ENCODE measurements at places on chromosomes 3 and 15. TPM values are rescaled to one million over a fixed set of nuclear protein-coding genes. Genes with fewer than 3 reads are reported as not detected.
A peak's percentile ranks its signal among the peaks of the same experiment; 100 is the strongest.

MRAS gene
- total RNA-seq = 48.0 TPM

DNA sequence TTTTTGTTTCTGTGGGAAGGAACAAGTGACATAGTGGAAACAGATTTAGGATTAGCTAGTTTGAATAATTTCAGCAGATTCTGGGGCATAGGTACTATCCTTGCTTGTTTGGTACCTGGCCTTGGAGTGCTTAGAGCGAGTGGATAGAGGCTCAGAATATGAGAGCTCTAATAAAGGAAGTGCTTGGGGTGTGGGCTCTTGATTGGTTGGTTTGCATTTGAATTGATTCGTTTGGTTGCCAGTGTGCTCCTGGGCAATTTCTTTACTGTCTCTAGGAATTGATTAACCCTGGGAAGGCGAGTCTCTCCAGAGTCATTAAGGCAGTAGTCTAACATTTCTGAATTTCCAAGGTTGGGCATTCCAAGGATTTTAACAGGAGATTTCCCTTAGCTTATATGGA, 98.0 kb downstream of the DTWD1 start:
- no peak for DNase-seq

REC114 gene
- total RNA-seq = not detected

- DNase-seq = no peak
Observed at GRCh38 chr3:29536016-29536758, 255.3 kb downstream of the RBMS3 start.

LMOD3 gene
- total RNA-seq = 0.51 TPM

GRCh38 chr15:62793752-62794144, 248.8 kb upstream of the TPM1 start:
- no peak for DNase-seq

DNA sequence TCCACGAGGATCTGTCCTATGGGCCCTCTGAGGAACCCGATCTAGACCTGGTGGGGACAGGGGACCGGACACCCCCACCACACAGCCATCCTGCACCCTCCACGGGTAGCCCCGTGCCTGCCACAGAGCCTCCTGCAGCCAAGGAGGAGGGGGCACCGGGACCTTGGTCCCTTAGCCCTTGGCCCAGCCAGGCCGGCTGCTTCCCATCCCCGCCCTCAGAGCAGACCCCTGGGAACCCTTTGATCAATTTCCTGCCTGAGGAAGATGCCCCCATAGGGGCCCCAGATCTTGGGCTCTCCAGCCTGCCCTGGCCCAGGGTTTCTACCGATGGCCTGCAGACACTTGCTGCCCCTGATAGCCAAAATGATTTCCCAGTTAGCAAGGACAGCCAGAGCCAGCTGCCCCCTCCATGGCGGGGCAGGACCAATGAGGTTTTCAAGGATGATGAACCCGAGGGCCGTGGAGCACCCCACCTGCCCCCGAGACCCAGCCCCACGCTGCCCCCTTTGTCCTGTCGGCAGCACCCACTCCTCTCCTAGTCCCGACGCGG, 91.5 kb downstream of the TBC1D2B start:
- no peak for DNase-seq

GRCh38 chr15:59186501-59186900, 20.1 kb upstream of the LDHAL6B start:
- DNase-seq = peak; percentile 66

DNA sequence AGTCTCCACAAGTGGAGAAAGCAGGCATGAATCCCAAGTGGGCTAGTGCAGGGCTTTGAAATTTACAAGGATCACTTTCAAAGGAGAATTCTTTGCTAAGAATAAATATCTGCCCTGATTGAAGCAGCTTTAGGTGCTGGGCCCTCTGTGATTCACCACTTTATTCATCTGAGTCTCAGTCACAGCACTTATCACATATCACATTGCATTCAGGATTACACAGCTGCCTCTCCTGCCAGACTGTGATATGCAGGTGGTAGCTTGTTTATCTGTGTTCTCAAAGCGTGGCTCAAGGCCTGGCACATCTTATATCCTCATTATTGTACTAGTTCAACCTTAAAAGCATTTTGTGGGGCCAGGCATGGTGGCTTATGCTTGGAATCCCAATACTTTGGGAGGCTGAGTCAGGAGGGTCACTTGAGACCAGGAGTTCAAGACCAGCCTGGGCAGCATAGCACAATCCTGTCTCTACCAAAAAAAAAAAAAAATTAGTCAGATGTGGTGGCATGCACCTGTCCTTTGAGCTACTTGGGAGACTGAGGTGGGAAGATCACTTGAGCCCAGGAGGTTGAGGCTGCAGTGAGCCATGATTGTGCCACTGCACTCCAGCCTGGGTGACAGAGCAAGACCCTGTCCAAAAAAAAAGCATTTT, 156.9 kb upstream of the EIF1B start:
- DNase-seq = no peak

DNA sequence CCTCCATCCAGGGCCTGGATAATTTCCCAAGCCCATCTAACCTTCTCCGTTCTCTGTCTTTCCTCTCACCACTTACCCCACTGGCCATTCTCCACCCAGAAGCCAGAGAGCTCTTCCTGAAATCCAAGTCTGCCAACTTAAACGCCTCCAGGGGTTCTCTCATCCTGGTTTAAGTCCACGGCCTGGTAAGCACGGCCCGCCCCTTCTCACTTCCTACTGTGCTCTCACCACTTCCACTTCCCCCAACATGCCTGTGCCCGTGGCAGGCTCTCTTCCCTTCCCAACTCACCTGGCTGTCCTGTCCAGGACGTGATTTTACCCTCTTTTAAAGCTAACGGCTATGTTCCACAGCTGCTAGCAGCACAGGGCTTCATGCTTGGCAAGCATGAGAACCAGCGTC, 1.7 kb upstream of the CX3CR1 start:
- DNase-seq = no peak

- DNase-seq = no peak
Observed at GRCh38 chr15:57554063-57554811, 37.5 kb upstream of the MYZAP start.

DNA sequence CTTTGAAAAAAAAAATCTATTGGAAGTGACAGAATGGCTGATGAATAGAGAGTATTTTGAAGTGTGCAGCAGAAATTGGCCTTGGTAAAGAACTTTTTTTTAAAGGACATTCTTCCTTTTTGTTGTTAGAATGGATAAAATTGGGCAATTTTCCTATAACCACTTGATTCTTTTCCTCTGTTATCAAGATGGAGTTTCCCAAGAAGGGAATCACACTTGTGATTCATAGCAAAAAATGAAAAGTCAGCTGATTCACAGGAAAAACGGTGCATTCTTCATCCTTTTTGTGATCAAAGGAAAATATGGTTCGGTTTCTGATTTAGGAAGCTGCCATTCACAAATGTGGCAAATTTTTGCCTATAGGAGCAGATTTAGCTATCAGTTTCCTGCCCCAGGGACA, 486.8 kb downstream of the GBE1 start:
- DNase-seq = peak; percentile 69

DNA sequence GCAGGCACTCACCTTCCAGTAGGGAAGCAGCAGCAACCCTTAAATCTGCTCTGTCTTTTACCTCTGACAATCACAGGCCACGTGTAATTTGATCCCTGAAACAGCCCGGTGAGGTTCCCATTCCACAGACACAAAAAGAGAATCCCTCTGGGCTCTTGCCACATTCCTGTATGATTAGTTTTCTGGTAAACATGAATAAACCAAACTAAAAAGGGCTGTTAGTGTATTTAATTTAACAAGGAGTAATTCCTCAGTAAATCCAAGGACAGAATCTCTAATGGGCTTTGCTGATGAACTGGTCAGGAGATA, 186.9 kb downstream of the FAM43A start:
- peak; percentile 78 for DNase-seq

DNA sequence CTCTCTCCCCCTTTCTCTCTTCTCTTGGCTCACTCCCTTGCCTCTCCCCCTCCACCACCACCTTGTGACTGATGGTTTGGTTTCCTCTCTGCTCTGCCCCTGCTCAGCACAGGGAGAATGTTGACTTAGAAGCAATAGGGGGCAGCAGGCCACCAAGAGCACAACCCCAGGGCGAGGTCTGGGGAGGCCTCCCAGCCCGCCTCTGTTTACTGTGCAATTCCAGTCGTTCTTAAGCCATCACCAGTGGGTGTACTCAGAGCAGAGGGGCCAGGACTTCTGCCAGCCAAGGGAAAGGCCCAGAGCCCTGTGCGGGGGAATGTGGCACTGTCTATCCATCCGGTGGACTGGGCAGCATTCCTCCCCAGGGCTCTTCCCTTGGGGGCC, 5.7 kb upstream of the APEH start:
- DNase-seq = no peak

SOX14 gene
- not detected for total RNA-seq

DNA sequence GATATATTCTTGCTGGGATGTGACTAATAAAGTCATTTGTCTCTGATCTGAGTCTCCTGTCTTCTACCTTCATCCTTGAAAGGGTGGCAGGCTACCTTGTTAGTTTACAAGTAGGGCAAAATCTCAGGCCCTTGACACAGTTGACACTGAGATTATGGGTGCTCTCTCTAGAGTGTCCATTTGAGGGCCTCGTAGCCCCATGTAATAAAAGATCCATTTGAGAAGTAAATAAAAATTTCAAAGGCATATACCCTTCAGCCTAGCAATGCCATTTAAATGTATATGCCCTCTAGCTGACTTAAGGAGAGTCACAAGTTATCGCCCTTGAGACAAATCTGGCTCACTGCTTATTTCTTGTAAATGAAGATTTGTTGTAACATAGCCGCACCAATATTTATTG, 98.6 kb downstream of the TCF12 start:
- DNase-seq = peak; percentile 42

GOLGA8G gene
- not detected for total RNA-seq

DNA sequence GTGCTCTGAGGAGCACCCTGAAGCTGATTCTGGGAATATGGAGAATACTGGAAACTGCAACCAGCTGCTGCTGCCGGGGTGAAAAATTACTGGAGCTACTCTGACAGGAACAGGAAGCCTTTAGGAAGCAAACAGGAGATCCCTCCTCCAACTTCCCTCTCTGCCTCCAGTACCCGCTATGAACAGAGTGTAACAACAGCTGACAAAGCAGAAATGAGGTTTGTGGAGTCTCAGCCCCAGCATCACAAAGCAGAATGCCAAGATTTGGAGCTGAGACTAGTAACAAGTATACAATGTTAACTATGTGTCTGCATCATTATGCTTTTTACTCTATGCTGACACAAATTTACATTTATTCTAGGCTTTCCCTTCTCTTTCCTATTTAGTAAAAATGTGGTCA, 22.7 kb upstream of the PIAS1 start:
- DNase-seq = no peak

GRCh38 chr3:161149529-161149928, 44.4 kb upstream of the B3GALNT1 start:
- peak; percentile 71 for DNase-seq

GTF2A2 gene
- total RNA-seq = 44.7 TPM

GRCh38 chr15:90336705-90337141, 15.4 kb upstream of the ZNF774 start:
- peak; percentile 76 for DNase-seq

GRCh38 chr15:84685304-84685703, 27.3 kb upstream of the NMB start:
- peak; percentile 87 for DNase-seq

PLIN1 gene
- 0.51 TPM for total RNA-seq

DNA sequence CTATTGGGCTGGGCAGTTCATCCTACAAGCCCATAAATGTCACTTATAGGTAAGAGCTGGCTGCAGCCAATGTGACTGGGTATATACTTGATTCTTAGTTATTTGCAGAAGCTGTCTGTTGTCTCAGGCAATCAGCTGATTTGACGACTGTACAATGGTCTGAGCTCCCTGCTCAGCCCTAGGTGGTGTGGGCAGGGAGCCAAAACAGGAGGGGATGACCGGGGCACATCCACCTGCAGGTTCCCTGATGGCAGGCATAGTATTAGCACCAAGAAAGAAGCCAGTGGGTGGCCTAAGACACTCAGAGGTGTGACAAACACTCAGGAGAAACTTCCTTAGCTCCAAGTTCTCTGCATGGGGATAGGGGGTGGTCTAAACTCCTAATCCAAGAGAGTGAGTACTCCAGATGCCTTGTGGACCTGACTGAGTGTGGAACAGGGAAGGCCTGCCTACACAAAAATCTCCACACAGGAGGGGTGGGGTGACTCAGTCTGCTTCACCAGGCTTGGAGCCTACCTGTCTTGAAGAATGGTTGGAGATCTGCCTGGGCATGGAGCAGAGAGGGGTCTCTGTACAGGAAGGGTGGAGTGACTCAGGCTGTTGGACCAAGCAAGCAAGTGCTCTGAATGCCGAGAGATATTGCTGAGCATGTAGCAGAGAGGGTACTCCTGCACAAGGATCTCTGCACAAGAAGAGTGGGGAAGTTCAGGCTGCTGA, 690.4 kb upstream of the NAALADL2 start:
- DNase-seq = no peak

DNA sequence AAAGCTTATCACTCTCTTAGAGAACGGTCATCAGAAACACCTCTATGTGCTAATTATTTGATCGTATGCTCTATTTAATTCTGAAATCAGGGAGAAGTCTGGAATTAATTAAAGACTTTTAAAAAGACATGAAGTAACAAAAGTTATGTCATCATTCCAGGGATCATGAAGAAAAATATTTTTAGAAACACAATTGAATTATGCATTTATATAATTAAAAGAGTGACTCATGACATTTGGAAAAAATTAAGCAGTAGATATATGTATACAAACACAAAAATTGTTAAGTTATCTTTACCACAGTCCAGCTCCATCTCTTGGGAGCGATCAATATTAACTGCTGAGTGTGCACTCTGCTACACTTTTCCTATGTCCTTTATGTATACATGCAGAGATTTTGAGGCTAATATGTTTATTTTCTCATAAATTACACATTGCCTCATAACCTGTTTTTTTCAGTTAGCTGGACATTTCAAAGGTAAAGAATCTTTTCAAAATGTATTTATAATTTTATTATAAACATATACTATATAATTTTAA, 717.7 kb downstream of the GBE1 start:
- DNase-seq = no peak

DNA sequence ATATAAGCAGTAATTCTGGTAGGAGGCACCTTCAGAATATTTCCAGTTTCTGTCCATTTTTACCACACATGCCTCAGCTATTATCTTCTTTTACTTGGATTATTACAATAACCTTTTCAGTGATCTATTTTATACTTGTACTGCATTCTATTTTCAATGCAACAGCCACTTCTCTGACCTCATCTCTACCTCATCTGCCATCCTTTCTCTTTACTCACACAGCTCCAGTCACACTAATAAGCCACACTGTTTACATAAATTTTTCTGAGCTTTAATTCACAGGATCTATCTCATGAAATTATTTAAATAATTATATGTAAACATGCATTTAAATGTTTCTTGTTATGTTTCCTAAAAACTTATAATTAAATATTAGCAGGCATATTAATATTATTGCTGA, 47.3 kb upstream of the BCHE start:
- peak; percentile 29 for DNase-seq

SKOR1 gene
- total RNA-seq = 0.17 TPM

ABHD2 gene
- 84.9 TPM for total RNA-seq

DNA sequence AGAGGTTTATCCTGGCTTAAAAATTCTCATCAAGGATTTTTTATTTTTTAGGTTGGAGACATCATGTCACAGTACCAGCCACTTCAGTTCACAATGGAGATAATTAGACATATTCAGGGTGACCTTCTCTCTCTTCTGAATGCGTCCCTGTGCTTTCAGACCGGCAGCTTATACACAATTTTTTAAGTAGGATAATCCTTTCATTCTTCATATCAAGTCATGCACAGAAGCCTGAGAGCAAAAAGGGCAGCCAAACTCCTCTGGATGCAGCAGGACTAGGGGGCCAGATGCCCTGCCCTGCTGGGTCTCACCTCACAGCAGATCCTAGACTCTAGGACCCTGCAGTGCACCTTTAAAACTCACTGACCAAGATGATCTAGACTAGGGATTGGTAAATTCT, 210.4 kb downstream of the ERC2 start:
- DNase-seq = no peak

SLC9A9 gene
- 74.0 TPM for total RNA-seq

Measured in fibroblast of lung (primary cell).